Thoracic aorta (tissue), 2 donors: ENCODE measurements at places on chromosomes 2 and 18. TPM values are rescaled to one million over a fixed set of nuclear protein-coding genes. Genes with fewer than 3 reads are reported as not detected.

The AQP12B gene
- total RNA-seq: not detected

The CPO gene
- total RNA-seq: not detected

GRCh38 chr18:39415471-39415870 is 1849.9 kb upstream of the CELF4 start:
- no peak overlapping the region for H3K27ac ChIP-seq
- H3K4me1 ChIP-seq: no peaks in the 10 kb centered on the region
- H3K36me3 ChIP-seq: no peaks in the 10 kb centered on the region
- H3K4me3 ChIP-seq: no peak overlapping the region
- H3K27me3 ChIP-seq: no peaks in the 10 kb centered on the region

DNA sequence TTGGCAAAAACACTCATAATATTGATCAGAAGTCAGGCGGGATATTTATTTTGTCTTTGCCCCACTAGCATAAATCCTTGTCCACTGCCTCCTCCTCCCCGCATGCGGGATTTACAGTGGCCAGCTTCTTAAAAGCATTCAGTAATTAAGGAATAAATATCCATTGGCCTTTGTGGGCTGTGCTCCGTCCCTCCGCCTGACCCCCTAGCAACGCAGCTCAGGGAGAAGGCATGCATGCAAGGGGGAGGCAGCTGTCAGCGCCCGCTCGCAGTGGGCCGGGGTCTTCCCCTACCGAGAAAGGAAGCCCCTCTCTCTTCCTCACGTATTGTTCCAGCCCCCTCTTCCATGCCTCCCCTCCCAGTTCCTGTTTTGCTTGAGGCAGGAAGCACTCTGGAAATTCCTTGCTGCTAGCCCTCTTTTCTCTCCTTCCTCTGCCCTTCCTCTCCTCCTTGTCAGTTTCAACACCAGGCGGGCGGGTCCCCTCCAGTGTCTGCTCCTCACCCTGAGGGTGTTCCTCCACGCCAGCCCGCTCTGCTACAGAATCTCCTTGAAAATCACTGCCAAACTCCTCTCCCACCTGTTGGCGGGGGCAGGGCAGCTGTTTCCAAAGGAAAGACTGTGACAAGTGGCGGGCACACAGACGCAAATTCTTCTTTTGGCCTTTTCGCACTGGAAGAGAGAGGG is 60.1 kb downstream of the GBX2 start:
- DNase-seq: no peak
- no peaks in the 10 kb centered on the region for H3K36me3 ChIP-seq
- no peak overlapping the region for H3K4me3 ChIP-seq
- H3K27me3 ChIP-seq: no peaks in the 10 kb centered on the region
- H3K27ac ChIP-seq: no peak overlapping the region
- no peaks in the 10 kb centered on the region for H3K4me1 ChIP-seq

GRCh38 chr2:62045017-62045543 is 139.6 kb downstream of the COMMD1 start:
- no peaks in the 10 kb centered on the region for H3K36me3 ChIP-seq
- no peak overlapping the region for H3K27ac ChIP-seq
- no peak overlapping the region for H3K4me3 ChIP-seq
- DNase-seq: no peak
- H3K4me1 ChIP-seq: no peaks in the 10 kb centered on the region
- no peaks in the 10 kb centered on the region for H3K27me3 ChIP-seq

DNA sequence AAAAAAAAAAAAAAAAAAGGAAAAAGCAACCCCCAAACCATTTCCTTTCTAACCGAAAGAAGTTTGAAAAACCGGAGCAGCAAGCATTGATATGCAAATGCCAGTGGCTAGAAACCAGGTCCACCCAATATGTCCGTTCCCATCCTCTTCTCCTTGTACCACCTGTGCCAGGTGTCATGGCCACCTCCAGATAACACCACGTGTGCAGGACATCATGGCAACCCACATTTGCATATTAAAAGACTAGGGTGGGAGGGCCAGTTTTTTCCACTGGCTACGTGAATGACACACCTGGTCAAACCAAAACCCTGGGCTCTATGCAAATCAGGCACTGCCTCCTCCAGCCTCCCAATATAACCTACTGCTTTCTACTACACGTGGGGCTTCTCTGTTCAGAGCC is 303.3 kb upstream of the GULP1 start:
- DNase-seq: no peak
- H3K27ac ChIP-seq: no peak overlapping the region
- no peaks in the 10 kb centered on the region for H3K36me3 ChIP-seq
- no peak overlapping the region for H3K4me3 ChIP-seq
- no peaks in the 10 kb centered on the region for H3K27me3 ChIP-seq
